HCT116 (cell line): ENCODE measurements at places on chromosomes 7 and 10. TPM values are rescaled to one million over a fixed set of nuclear protein-coding genes. Genes with fewer than 3 reads are reported as not detected.

GRCh38 chr7:5270788-5271187, 12.0 kb upstream of the SLC29A4 start:
- DNase-seq = no peak

DNA sequence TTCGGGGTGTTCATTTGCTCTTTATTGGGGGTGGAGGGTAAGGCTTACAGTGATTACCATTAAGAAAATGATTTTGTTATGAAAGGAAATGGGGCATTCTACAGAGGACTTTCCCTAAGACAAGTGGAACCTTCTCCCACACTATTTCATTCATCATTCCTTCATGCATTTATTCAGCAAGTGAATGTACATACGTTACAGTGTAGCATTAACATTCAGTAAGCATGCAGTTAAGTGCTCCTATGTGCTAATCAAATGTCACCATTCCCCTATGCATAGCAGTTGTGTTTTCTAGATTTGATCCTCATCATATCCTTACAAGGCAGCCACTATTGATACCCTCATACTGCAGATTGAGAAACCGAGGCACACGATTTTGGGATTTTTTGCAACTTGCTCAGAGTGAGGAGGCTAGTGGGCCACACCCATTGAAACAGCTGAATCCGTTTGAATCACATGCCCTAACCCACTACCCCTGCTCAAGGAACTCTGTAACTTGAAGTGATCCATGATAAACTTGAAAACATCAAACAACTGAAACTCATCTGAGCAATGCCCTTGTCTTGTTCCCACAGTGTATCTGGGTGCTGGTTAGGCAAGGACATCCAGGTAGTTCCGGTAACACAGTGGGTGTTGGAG, 16.7 kb downstream of the INSYN2A start:
- no peak for DNase-seq

GRCh38 chr10:125006188-125006680, 64.3 kb downstream of the ZRANB1 start:
- no peak for DNase-seq

DNA sequence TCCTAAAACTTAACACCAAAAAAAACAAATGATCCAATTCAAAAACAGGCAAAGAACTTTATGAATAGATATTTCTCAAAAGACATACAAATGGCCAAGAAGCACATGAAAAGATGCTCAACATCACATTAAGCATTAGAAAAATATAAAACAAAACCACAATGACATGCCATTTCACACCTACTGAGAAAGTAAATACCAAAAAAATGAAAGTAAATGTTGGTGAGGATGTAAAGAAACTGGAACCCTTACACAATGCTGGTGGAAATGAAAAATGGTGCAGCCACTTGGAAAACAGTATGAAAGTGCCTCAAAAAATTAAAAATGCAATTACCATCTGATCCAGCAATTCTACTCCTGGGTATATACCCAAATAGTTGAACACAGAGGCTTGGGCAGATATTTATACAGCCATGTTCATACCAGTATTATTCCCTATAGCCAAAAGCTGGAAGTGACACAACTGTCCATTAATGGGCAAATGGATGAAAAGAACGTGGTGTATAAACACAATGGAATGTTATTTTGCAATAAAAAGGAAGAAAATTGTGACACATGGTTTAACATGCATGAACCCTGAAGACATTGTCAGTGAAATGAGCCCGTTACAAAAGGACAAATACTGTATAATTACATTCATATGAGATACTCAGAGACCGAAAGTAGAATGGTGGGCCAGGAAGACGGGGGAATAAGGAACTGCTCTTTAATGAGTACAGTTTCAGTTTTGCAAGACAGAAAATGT, 89.0 kb downstream of the JMJD1C start:
- no peak for DNase-seq

DNA sequence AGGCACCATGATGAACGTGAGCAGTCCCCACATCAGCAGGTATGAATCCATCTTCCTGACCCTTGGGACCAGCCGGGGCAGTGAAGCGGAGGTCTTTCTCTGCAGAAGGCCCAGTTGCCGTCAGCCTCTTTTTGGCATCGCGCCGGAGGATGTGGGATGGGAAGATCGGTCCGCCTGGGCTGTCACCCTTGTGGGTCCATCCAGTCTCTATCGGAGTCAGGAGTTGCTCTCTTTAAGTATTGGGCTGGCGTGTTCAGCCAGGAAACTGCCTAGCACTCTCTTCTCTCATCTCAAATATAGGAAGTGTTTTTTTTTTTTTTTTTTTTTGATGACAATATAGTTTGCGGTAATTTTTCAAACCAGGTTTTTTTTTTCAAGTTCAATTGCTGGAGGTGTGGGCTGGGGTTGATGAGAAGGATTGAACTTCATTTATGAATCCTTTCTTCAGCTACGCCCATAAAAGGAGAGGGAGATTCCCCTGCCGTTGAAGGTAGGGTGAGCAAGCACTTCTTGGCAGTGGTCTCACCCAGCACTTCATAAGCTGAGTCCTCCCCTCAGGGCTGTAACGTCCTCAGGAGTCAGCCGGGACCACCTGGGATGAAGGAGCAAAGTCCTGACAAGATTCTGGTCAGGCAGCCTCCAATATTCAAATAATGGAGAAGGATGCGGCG, at the start of gene IL2RA:
IL2RA (minus strand) TSS at position 267 of the 671 bp plus-strand sequence; CDS start at position 51, 216 bp downstream.
- DNase-seq = no peak

- DNase-seq = no peak
Observed at GRCh38 chr10:1174022-1174421, 117.8 kb downstream of the WDR37 start.

DNA sequence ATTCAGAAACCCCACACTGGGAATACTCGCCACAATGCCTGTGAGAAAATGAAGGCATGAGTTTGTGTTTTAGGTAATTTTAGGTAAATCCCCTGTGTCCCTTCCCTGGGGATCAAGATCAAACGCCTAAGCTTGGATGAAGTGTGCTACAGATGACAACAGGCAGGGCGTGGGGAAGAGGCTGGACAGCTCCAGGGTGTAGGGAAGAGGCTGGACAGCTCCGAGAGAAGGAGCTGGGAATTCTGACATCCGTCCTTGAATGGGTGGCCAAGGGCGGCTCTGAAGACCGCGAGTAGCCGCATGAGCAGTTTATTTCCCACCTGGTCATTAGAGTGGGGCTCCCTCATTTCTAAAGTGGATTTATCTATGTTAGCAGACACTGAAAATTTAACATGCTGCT, 109.7 kb downstream of the RAMP3 start:
- no peak for DNase-seq

The WEE2 gene
- total RNA-seq = not detected

The ANKRD1 gene
- total RNA-seq = not detected

The DENND2A gene
- total RNA-seq = 0.12 TPM

The AQP1 gene
- 2.0 TPM for total RNA-seq
